ENCODE measurements at places on chromosomes 16 and 17. TPM values are rescaled to one million over a fixed set of nuclear protein-coding genes. Genes with fewer than 3 reads are reported as not detected.

Gene ABCA8
- total RNA-seq = 1.8 TPM

Gene RTN4RL1
- total RNA-seq = under 0.01 TPM

Gene CPHXL
- not detected for total RNA-seq

Gene KRT24
- not detected for total RNA-seq

Gene HSD17B1
- total RNA-seq = 0.56 TPM

Gene CTRB2
- not detected for total RNA-seq

Gene PRAC1
- total RNA-seq = not detected

Gene FLYWCH1
- 16.1 TPM for total RNA-seq

Gene PRR15L
- not detected for total RNA-seq

All from IMR-90 (cell line).